Ovary (tissue), 10 donors: ENCODE measurements at places on chromosomes 13 and 19. TPM values are rescaled to one million over a fixed set of nuclear protein-coding genes. Genes with fewer than 3 reads are reported as not detected.

CCDC61 gene
- 16.6 TPM for total RNA-seq

DNA sequence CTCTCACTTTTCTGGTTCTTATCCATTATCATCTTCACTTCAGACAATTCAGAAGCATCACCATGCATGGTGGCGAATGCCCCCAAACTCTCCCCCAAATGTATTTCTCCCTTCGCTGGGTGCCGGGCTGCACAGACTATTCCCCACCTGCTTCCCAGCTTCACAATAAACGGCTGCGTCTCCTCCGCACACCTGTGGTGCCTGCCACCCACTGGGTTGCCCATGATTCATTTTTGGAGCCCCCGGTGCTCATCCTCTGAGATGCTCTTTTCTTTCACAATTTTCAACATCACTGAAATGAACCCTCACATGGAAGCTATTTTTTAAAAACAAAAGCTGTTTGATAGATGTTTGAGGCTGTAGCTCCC, 2.8 kb upstream of the F10 start:
- peaks cover 8% of the 10 kb centered on the region for H3K4me1 ChIP-seq
- no peak for DNase-seq
- no peak overlapping the region for H3K4me3 ChIP-seq
- H3K27me3 ChIP-seq, result no peaks in the 10 kb centered on the region
- no peaks in the 10 kb centered on the region for H3K36me3 ChIP-seq

- no peaks in the 10 kb centered on the region for H3K36me3 ChIP-seq
- H3K4me3 ChIP-seq, result no peak overlapping the region
- no peak for DNase-seq
- no peaks in the 10 kb centered on the region for H3K27me3 ChIP-seq
These were observed 26.6 kb upstream of the SLC35E1 start for GRCh38 chr19:16598848-16599247.

GRCh38 chr13:52926971-52927370, 78.5 kb upstream of the PCDH8 start:
- no peaks in the 10 kb centered on the region for H3K27me3 ChIP-seq
- H3K4me3 ChIP-seq, result no peak overlapping the region
- no peaks in the 10 kb centered on the region for H3K4me1 ChIP-seq
- no peak overlapping the region for H3K27ac ChIP-seq
- no peaks in the 10 kb centered on the region for H3K36me3 ChIP-seq

GRCh38 chr19:48943081-48943480, 9.6 kb downstream of the DHDH start:
- no peak overlapping the region for H3K27ac ChIP-seq
- DNase-seq, result no peak
- no peaks in the 10 kb centered on the region for H3K27me3 ChIP-seq
- H3K4me1 ChIP-seq, result no peaks in the 10 kb centered on the region
- no peak overlapping the region for H3K4me3 ChIP-seq

- no peaks in the 10 kb centered on the region for H3K4me1 ChIP-seq
- H3K36me3 ChIP-seq, result no peaks in the 10 kb centered on the region
- H3K27ac ChIP-seq, result no peak overlapping the region
- H3K4me3 ChIP-seq, result no peak overlapping the region
- no peaks in the 10 kb centered on the region for H3K27me3 ChIP-seq
These were observed 185.7 kb downstream of the ABCC4 start for GRCh38 chr13:95115525-95115924.

DNA sequence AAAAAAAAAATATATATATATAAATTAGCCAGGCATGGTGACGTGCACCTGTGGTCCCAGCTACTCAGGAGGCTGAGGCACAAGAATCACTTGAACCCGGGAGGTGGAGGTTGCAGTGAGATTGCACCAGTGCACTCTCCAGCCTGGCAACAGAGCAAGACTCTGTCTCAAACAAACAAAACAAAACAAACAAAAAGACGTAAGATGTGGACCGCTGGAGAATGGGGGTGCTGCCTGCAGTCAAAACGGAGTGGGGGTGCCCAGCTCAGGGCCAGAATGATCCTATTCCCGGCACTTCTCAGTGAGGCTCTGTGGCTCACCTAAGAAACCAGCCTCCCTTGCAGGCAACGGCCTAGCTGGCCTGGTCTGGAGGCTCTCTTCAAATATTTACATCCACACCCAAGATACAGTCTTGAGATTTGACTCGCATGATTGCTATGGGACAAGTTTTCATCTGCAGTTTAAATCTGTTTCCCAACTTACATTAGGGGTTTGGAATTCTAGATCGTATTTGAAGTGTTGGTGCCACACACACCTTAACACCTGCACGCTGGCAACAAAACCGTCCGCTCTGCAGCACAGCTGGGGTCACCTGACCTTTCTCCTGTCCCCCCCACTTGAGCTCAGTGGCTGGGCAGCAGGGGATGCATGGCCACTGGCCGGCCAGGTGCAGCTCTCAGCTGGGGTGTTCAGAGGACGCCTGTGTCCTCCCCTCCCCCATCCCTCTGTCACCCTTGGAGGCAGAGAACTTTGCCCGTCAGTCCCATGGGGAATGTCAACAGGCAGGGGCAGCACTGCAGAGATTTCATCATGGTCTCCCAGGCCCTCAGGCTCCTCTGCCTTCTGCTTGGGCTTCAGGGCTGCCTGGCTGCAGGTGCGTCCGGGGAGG, at the start of gene F7:
F7 (plus strand) TSS at position 760 of the 889 bp plus-strand sequence; CDS start at position 811, 51 bp downstream.
- no peak within 1 kb of the TSS for H3K4me3 ChIP-seq
- H3K36me3 ChIP-seq, result no peaks in the 10 kb centered on the region
- no peaks in the 10 kb centered on the region for H3K27me3 ChIP-seq
- peaks cover 3% of the 10 kb centered on the region for H3K4me1 ChIP-seq
- H3K27ac ChIP-seq, result no peak within 1 kb of the TSS

GRCh38 chr13:100895651-100896050, 221.1 kb upstream of the TMTC4 start:
- H3K4me1 ChIP-seq, result no peaks in the 10 kb centered on the region
- no peaks in the 10 kb centered on the region for H3K27me3 ChIP-seq
- no peak for DNase-seq
- H3K27ac ChIP-seq, result no peak overlapping the region

DNA sequence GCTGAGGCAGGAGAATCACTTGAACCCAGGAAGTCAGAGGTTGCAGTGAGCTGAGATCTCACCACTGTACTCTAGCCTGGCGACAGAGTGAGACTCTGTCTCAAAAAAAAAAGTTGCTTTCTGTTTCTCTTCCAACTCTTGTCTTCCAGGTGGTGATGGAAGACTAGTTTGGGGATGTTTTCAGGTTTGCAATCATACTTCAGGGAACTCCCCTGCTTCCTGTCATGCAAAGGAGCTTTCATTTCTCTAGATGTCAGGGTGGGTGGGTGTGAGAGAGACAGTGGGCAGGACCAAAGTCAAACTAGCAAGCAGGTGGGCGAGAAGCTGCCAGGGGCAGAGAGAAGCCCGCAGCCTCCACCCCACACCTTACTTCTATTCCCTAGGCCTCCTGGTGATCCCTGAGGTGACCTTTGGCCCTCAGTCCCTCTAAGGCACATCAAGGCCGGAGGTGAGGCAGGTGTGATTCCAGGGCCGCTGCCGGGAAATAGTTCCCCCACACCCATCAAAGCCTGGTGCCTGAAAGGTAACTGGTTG, 25.7 kb downstream of the CCNE1 start:
- H3K27me3 ChIP-seq, result no peaks in the 10 kb centered on the region
- H3K36me3 ChIP-seq, result no peaks in the 10 kb centered on the region
- no peaks in the 10 kb centered on the region for H3K4me1 ChIP-seq
- DNase-seq, result no peak
- no peak overlapping the region for H3K4me3 ChIP-seq

IGFL4 gene
- total RNA-seq, result not detected

DKKL1 gene
- 2.0 TPM for total RNA-seq

GRCh38 chr19:43777163-43777695, 3.5 kb downstream of the KCNN4 start:
- no peak overlapping the region for H3K4me3 ChIP-seq
- no peaks in the 10 kb centered on the region for H3K27me3 ChIP-seq
- peaks cover 8% of the 10 kb centered on the region for H3K4me1 ChIP-seq

GRCh38 chr13:98918771-98919170, 59.1 kb downstream of the DOCK9 start:
- H3K4me3 ChIP-seq, result no peak overlapping the region
- H3K27me3 ChIP-seq, result no peaks in the 10 kb centered on the region
- no peaks in the 10 kb centered on the region for H3K4me1 ChIP-seq
- H3K36me3 ChIP-seq, result no peaks in the 10 kb centered on the region

MAN2B1 gene
- total RNA-seq, result 63.7 TPM

ZNF729 gene
- not detected for total RNA-seq

C2CD4C gene
- not detected for total RNA-seq

CYP2B6 gene
- not detected for total RNA-seq

ATP12A gene
- total RNA-seq, result not detected

RNF113B gene
- not detected for total RNA-seq

FFAR1 gene
- 0.11 TPM for total RNA-seq

DNA sequence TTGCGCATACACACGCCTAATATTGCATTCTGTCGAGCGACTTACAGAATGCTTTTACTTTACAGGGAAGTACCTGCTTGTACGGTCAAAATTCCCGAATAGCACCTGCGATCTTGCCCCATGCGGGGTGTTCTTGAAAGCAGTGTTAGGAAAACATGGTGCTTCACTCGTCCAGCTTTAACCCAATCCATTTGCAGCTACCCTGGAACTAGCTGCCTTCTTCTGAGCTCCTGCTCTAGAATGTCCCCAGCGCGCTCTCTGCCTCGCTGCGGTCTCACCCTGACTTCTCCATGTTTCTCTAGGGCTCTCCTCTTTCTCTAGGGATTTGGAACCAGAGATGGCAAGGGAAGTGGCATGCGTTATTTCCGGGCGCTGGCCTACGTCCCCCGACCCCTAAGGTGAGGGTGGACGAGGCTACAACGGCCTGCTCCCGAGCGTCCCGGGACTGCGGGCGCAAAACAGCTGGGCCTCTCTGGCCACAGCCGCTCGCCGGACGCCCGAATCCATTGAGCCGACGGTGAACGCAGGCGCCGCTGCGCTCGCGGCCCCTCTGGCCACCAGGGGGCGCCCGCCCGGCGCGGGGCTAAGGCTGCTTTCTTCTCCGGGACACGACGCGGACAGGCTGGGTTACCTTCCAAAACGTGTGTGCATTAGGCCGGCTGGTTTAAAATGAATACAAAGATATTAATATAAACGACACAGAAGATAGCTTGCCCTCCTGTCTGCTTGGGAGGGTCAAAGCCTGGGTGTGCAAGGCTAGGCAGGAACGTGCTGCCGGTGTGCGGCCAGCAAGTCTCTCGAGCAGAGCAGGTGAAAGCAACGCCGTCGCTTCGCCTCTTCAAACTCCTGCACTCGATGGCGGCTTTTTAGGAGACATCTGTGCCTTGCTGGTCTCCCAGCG, 1.8 kb upstream of the SPRY2 start:
- peak overlapping the region; percentile 85 for H3K27ac ChIP-seq
- peak overlapping the region; percentile 64 for H3K4me3 ChIP-seq
- no peaks in the 10 kb centered on the region for H3K27me3 ChIP-seq
- H3K36me3 ChIP-seq, result no peaks in the 10 kb centered on the region

DNA sequence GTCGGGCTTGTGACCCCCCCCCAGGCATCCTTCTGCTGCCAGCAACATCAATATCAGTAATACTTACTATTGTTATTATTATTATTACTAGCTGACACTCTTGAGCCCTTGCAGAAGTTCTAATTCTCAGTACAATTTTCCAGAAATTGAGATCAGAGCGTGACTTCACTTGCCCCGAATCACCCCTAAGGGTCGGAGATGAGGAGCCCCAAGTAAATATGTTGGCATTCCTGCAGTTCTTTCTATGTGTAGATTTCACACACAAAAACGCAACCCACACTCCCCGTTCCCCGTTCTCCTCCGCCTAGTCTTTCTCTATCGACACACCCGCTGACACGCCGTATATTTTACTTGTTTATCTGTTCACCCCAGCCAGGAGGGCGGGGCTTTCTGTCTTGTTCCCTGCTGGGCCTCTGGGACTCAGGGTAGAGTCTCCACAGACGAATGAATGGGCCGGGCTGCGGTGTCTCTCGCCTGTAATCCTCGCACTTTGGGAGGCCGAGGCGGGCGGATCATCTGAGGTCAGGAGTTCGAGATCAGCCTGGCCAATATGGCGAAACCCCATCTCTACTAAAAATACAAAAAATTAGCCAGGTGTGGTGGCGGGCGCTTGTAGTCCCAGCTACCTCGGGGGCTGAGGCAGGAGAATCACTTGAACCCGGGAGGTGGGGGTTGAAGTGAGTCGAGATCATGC, 14.7 kb downstream of the TLE5 start:
- no peaks in the 10 kb centered on the region for H3K4me1 ChIP-seq
- no peaks in the 10 kb centered on the region for H3K27me3 ChIP-seq
- DNase-seq, result peak; percentile 84
- peak overlapping the region; percentile 35 for H3K4me3 ChIP-seq

- H3K4me3 ChIP-seq, result no peak overlapping the region
- H3K27ac ChIP-seq, result no peak overlapping the region
- no peaks in the 10 kb centered on the region for H3K27me3 ChIP-seq
These were observed 474.9 kb upstream of the MIR17HG start for GRCh38 chr13:90872491-90873025.

GRCh38 chr13:43077461-43077860, 54.1 kb downstream of the DNAJC15 start:
- no peaks in the 10 kb centered on the region for H3K27me3 ChIP-seq
- H3K36me3 ChIP-seq, result no peaks in the 10 kb centered on the region
- no peak overlapping the region for H3K27ac ChIP-seq
- no peak for DNase-seq
- no peak overlapping the region for H3K4me3 ChIP-seq

DNA sequence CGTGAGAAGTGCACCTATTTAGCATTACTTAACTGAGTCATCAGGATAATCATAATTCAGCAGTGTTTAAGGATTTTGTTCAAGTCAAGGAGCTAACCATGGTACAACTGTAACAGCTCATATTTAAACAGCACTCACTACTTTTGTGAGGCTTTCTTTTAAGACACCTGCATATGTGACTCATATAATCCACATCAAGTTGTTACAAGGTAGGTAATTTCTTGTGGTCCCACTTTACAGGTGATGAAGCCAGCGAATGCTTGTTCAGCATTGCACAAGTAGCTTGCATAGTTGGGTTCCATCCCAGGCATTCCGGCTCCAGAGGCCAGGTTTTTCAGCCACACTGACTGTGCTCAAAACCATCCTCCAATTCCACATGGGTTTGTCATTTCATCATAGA, 569.2 kb downstream of the MYO16 start:
- no peaks in the 10 kb centered on the region for H3K27me3 ChIP-seq
- H3K27ac ChIP-seq, result no peak overlapping the region
- H3K36me3 ChIP-seq, result no peaks in the 10 kb centered on the region
- no peak overlapping the region for H3K4me3 ChIP-seq
- no peak for DNase-seq
- H3K4me1 ChIP-seq, result no peaks in the 10 kb centered on the region

C13orf46 gene
- total RNA-seq, result 0.50 TPM

DNA sequence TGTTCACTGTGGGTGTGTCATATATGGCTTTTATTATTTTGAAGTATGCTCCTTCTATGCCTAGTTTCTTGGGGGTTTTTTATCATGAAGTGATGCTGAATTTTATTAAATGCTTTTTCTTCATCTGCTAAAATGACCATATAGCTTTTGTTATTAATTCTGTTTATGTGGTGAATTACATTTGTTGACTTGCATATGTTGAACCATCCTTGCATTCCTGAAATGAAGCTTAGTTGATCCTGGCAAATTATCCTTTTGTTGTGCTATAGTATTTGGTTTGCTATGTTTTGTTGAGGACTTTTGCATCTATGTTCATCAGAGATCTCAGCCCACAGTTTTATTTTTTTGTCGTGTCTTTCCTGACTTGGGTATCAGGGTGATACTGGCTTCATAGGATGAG, 12.1 kb downstream of the GPC6 start:
- no peak for DNase-seq
- H3K36me3 ChIP-seq, result no peaks in the 10 kb centered on the region
- H3K4me1 ChIP-seq, result peaks cover 2% of the 10 kb centered on the region

GRCh38 chr13:49454388-49455006, 10.4 kb downstream of the SETDB2 start:
- H3K27me3 ChIP-seq, result no peaks in the 10 kb centered on the region
- no peak overlapping the region for H3K4me3 ChIP-seq
- no peak overlapping the region for H3K27ac ChIP-seq
- H3K4me1 ChIP-seq, result peaks cover 3% of the 10 kb centered on the region
- no peak for DNase-seq
